GM23248 (cell line): ENCODE measurements at places on chromosomes 11 and 22. TPM values are rescaled to one million over a fixed set of nuclear protein-coding genes. Genes with fewer than 3 reads are reported as not detected.

GRCh38 chr11:45913942-45914635 lies 3.6 kb downstream of the PEX16 start:
- DNase-seq = no peak

Gene C11orf91
- total RNA-seq = not detected in 2 replicates

DNA sequence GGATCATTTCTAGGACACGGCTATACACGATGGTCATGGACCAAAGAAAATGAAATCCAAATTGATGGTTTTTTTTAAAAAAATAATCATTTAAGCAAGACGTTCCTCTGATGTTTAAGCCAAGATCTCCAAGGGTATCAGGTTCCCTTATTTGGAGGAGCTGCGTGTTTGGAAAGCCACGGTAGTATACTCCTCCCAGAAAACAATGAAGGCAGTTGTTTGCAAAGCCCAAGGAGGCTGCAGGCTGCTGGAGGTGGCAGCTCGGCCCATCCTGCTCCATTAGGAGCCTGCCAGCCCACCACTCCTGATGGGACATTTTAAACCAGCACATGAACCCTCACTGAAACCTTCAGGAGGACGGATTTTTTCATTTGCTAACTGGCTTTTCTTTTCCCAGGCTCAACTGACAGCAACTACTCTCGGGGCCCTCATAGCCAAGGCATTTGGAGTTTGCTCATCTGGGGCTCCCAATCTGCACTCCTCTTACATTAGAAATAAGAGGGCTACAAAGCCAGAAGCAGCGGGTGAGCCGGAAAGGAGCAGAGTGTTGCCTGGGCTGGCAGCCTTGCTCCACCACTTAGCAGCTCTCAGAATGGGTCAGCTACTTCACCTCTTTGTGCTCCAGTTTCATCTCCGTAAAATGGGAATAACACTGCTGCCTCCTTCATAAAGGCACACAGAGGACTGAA lies 58.4 kb downstream of the ABTB2 start:
- no peak for DNase-seq

- no peak for DNase-seq
These were observed 55.0 kb downstream of the CASP12 start for GRCh38 chr11:104843150-104843836.

DNA sequence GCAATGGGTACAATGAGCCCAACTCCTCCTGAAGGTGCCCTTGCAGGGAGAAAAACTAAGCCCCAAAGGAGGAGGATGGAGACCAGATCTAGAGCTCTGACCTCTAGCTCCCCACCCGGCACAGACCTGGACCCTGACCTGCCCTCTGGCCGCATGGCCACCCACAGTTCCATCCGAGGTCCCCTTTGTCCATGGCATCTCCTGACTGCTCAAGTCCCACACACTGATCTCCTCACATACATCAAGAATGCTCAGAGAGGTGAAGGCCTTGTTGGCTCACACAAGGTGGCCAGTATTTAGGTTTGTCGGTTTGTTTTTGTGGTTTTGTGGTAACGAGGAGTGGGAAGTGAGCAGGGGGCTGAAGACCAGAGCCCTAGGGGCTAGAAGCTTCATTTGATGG lies 423.5 kb upstream of the B3GAT1 start:
- no peak for DNase-seq

Gene KCNJ5
- under 0.01 TPM in 1 of 2 replicates, not detected in the other for total RNA-seq

DNA sequence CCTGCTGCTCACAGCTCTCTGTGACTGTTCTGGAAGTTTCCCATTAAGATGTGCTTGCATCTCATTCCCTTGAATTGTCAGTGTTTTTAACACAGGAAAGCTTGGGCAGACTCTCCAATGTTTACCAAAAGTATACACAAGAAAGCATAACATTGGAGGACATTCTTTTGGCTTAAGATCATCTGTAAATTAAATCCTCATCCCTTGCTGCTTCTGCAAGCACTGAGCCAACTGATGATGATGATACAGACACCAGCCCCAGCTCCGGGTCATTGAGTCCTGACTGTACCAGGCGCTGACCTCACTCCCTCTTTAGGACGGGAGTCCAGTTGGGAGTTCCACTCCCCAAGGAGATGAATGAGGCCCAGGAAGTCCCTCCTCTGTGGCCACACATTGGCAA lies 23.8 kb downstream of the CD82 start:
- DNase-seq = peak; percentile 90

DNA sequence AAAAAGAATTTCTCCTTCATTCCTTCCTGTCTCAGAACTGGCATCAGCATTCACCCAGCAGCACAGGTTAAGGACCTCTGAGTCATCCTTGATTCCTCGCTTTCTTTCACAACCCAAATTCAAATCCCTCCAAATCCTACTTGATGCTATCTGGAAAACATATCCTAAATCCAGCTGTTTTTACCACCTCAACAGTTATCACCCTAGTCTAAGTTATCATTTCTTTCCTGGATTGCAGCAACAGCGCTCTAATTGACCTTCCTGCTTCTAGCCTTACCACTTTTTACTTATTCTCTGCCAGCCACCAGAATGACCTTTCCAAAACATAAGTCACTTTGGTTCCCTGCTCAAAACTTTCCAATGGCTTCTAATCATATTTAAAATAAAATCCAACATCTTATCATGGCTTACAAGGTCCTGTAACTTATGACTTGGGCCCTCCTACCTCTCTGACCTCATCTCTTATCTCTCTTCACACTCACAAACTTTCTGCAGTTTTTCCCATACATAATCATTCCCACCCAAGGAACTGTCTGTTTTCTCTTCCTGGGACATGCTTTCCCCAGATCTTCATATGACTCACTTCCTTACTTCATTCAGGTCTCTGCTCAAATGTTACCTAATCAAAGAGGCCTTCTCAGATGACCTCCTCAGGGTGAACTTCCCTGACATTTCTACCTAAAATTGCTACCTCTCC lies 119.4 kb downstream of the TTC28 start:
- peak; percentile 68 for DNase-seq

GRCh38 chr22:45775062-45775461 lies 103.4 kb downstream of the ATXN10 start:
- no peak for DNase-seq

DNA sequence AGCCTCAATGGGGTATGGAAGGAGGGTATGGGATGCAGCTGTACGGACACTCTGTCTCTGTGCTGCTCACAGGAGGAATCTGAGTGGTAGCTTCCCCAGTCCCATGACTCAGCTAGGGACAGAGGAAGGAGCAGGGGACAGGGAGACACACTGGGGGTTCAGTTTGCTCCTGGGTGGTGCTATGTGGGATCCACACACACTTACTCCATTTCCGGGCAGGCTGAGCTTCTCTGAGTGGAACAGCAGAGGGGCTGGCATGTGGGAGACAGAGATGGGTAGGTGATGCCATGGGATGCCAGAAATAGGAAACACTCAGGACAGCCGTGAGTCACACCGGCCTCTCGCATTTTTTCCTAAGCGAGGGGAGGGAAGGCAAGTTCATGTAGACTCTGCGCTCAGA lies 59.2 kb upstream of the KIRREL3 start:
- peak; percentile 91 for DNase-seq

GRCh38 chr11:126809514-126810289 lies 190.9 kb downstream of the KIRREL3 start:
- DNase-seq = no peak

Gene CFAP300
- 7.3 and 10.2 TPM in 2 replicates for total RNA-seq

GRCh38 chr11:93791493-93791892 lies 7.4 kb downstream of the MED17 start:
- no peak for DNase-seq
